ENCODE measurements at places on chromosomes 5 and 9.

- no peak for DNase-seq
Observed at GRCh38 chr9:617445-618085, 223.9 kb upstream of the DMRT1 start.

DNA sequence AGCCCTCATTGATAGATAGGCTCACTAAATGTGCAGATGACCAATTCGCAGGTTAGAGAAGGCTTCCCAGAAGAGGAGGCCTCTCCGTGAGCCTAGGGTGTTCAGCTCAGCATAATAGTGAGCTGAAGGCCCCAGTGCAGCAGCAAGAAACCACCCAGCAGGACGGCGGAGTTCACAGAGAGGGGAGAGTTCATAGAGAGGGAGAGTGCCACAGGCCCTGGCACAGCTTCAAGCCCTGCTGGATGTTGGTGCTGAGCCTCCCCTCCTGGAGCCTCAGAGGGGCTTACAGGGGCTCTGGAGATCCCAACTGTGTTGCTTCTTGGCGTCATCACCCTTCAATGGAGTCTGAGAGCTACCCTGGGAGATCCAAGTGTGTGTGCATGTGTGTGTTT lies 2.1 kb downstream of the SLC22A5 start:
- DNase-seq, result no peak

DNA sequence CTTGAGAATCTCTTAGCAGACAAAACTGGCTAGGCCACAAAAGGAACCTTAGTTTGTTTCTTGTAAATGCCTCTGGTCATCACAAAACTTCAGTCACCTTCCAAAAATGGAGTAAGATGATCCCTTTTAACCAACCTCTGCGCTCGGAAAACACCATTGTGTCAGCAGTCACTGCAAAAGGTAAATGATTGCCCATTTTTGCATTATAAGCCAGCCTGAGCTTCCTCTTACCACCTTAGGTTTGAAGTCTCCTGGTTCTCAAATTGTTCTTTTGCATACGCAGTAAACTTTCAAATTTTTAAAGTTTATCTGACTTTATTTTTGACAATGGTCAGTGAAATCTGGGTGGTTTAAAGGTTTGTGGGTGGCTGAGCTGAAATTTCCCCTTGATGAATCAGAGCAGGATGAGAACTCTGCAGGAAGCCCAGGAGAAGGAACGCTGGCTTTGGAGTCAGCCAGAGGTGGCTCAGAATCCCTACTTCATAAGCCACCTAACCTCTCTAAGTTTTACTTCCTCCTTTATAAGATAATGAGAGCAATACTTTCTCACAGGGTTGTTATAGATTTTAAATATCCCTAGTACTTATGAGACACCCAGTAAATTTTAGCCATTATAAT lies 131.4 kb downstream of the MED10 start:
- DNase-seq, result no peak

DNA sequence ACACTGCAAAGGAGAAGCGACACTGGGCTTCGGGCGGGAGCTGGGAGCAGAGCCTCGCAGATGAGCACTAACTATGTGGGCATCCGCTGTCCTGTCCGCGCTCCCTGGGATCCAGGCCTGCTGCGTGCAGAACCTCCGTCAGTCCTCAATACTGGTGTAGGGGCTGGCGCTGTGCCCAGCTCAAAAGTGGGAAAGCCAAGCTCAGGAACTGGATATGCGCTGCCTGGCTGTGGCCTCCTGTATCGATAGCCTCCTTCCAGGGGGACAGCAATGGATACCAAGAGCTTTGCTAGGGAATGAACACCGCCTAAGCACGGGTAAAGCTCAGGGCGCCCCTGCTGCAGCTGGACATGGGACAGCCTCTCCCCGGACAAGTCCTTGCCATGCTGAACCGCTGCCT lies 270.4 kb downstream of the NSG2 start:
- no peak for DNase-seq

GRCh38 chr5:156375895-156376495 lies 49.0 kb downstream of the SGCD start:
- DNase-seq, result no peak

DNA sequence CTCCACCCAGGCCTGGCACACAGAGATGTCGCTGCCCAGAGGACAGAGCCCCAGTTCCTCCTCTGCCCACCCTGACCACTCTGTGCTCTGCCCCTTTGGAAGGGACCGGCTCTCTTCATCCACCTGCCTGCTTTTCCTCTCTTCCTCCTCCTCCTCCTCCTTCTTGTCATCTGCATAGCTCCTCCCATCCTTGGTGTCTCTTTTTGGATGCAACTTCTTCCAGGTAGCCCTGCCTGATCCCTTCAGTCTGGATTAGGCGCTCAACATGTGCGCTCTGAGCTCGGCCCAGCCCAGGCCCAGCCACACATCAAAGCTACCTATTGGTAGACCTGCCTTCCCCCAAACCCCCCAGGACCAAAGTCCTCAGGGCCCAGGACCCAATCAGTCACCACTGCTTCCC lies 52.6 kb upstream of the RXRA start:
- DNase-seq, result no peak

DNA sequence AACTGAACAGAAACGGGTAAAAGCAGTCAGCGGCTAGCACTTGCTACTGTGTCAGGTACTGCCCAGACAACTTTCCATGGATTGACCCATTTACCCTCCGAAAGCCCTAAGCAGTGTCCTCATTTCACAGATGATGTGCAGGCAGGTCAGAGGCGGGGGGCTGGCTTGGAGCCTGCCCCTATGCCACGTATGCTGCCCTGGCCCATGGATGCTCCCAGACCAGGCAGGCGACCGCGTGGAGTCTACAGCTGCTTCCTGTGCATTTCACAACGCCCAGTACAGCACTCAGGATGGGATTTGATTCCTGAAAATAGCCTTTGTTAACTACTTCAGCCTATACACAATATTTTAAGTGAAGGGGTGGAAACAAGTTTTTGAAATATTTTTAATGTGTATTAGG lies 202.9 kb downstream of the NXNL2 start:
- no peak for DNase-seq

DNA sequence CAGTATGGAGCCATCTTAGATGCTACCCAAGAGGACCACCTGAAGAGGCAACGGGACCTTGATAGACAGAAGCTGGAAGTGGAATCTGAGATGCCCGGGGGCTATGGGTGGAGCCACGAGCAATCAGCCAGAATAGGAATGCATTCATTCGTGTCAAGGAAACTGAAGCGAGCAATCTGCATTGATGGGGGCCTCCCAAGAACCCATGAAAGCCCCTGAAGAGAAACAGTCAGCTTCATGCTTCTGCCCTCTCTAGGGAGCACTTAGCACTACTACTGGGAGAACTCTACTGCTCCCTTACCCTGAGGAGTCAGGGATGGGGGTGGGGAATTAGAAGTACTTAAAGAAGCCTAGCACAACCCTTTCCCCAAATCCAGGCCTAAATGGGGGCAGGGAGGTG lies 51.9 kb upstream of the TCERG1 start:
- DNase-seq, result no peak

GRCh38 chr5:132635873-132636272 lies 22.1 kb upstream of the IL13 start:
- DNase-seq, result no peak

GRCh38 chr5:176535664-176536131 lies 1.5 kb downstream of the RNF44 start:
- DNase-seq, result no peak

GRCh38 chr9:19457693-19458009 lies 48.8 kb downstream of the ACER2 start:
- no peak for DNase-seq

DNA sequence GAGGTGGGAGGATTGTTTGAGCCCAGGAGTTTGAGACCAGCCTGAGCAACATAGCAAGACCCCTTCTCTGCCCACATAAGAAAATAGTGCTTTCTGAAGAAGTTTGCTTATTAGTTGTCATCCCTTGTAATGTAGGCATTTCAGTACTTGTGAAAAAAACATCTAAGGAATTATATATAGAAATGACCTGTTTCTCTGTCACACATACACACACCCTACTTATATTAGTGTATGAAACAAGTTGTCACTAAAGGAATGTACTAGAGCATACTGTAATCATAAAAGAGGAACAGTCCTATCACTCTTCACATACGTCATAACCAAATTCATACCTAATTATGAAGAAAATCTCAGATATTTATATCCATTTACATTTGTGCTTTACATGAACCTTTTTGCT lies 122.0 kb downstream of the NIPBL start:
- no peak for DNase-seq

DNA sequence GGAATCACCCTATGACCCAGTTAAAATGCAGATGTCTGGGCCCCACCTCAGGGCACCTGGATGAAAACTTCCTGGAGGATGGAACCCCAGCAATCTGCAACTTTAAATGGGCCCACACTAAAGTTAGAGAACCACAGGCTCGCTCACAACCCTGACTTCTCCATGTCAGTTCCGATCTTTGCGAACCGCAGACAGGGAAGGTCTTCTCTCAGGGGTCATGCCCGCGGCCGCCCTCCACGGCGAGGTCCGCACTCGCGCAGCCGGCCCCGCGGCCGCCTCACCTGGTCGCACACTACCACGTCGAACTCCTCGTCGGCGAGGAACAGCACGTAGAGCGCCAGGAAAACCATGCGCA lies 499 bp downstream of the ALG2 start:
- DNase-seq, result no peak
